BJ (cell line): ENCODE measurements at places on chromosomes 2 and 18.
A peak's percentile ranks its signal among the peaks of the same experiment; 100 is the strongest.

DNA sequence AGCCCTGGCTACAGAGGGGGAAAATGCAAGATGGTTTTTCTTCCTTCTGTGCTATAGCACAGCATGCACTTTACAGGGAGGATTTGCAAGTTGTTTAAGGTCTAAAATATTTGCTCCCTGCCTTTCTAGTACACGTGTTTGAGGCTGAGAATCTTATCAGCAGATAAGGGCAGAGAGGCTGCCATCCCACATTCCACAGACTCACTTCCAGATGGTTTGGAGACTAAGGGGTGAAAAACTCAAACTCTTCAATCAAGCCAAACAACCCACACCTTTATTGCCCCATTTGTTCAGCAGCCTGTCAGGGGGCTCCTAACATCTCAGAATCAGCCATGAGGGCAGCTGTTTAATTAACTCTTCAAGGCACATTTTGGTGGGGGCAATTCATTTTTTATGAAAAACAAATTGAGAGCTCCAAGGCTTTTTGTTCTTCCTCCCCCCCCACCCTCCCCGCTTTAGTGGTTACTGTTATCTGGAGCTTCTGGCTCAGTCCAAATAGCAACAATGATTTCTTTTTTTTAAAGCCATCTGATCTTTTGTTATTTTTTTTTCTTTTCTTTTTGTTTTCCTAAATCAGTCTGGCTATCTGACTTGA, 242.6 kb upstream of the NT5C1B start:
- no peak for DNase-seq

DNA sequence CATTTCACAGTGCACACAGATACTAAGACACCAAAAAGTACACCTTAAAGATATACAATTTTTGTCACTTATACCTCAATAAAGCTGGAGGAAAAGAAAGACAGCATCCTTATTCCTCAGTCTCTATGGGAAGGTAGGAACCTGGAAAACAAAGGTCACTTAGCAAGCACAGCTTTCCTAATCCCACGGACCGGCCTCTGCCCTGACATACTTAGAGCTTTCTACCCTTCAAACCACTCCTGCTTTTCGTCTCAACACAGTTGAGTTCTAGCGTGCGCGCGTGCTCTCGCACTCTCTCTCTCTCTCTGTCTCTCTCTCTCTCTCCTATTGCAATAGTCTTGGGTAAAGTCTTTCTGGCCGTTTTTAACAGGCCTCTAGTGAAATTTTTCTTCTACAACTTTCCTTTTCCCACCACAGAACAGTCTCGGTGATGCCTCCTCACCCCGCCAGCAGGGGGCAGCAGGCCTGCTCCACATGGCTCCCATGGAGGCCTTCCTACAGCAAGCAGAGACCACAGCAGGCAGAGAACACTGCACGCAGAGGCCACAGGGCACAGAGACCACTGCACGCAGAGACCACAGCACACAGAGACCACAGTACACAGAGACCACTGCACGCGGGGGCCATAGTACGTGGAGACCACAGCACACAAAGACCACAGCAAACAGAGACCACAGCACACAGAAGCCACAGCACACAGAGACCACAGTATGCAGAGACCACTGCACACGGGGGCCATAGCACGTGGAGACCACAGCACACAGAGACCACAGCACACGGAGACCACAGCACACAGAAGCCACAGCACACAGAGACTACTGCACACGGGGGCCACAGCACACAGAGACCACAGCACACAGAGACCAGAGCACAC, 106.9 kb downstream of the FBXO15 start:
- DNase-seq = no peak

DNA sequence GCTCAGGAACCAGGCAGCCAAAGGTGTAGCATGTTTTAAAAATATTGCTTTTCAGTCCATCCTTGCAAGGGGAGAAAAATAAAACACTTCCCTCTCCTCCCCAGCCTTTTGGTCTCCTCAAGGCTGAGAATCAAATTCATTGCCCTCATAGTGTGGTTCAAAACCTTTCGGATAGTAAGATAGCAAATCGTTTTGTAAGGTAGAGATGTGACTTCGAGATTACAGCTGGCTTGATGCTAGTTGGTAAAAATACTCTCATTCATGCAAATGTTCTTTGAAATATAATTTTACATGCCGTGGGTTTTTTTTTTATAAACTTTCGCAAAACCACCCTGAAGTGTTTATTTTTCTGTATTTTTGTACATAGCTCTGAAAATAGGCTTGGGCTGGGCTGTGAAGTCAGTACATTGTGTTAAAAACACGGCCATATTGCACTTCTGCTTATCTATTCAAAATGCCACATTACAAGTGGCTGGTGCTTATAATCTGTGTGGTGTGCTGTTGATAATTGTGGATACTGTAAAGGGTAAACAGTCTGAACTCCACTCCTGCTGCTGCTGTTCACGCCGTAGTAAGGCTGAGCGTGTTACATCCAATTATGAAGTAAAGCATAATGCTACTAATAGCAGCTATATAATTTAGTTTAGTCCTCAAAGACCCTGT, 172.0 kb upstream of the SIX3 start:
- no peak for DNase-seq

GRCh38 chr2:241546771-241547498, 11.6 kb upstream of the BOK start:
- DNase-seq = peak; percentile 97

- DNase-seq = no peak
Measured at GRCh38 chr2:70241340-70241739, 7.1 kb downstream of the TIA1 start.
